ENCODE measurements at places on chromosomes 12 and 14.
A peak's percentile ranks its signal among the peaks of the same experiment; 100 is the strongest.

GRCh38 chr12:94247246-94247645, 98.9 kb downstream of the PLXNC1 start:
- peak; percentile 43 for DNase-seq

DNA sequence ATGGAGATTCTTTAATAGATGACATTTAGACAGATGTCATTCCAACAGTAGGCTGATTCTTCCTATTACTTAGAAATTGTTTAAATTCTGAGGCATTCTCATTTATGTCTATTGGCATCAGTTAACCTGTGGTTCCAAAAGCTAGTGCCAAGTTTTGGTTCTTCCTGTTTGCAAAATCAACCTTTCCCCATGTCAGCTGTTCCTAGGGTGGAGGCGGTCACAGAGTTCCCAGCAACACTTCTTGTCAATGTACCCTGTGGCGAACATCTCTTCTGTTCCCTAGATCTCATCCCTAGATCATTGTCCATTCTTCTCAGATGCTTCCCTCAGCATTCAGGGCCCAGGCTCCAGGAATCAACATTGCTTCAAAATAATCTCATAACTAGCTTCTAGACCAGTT, 140.9 kb downstream of the PHLDA1 start:
- DNase-seq: no peak

GRCh38 chr14:23348297-23348655, 4.4 kb downstream of the SLC22A17 start:
- DNase-seq: no peak

- DNase-seq: no peak
Observed at GRCh38 chr12:241266-241665, 21.4 kb downstream of the SLC6A13 start.

Data from astrocyte of the cerebellum (primary cell).